ENCODE measurements at places on chromosomes 1 and 21.

DNA sequence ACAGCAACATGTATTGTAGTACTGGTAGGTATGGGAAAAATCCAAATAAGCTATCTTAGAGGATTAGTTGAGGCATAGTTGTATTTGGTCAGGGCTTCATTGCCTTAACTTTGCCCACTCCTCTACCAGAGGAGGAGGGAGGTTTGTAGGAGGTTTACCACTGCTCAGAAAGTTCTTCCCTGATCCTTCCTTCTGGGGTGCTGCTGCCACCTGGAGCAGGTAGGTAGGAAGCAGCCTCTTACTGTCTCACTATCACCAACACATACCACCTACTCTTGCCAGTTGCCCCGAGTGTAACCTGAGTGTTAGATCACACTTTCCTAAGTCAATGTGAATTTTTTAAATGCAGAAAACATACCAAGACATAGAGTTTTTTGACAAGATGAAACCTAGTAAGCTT, 24.1 kb upstream of the ZSWIM5 start:
- no peak for DNase-seq

DNA sequence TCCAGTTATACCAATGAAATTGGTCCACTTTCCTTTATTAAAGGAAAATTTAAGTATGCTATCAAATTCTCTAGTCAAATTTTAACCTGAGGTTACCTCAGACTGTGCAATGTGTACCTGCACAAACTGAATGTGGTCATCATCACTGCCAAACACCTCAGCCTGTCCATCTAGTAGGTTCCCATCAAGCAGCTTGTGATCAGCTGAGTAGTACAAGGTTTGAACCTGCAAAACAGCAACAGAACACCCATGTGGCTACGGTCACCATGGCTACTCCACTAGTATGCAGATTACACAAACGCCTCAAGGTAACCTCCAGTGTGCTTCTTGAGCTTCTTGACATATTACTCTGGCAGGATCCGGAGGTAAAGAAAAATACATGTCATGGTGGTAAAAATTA, 11.6 kb downstream of the IVNS1ABP start:
- no peak for DNase-seq

DNA sequence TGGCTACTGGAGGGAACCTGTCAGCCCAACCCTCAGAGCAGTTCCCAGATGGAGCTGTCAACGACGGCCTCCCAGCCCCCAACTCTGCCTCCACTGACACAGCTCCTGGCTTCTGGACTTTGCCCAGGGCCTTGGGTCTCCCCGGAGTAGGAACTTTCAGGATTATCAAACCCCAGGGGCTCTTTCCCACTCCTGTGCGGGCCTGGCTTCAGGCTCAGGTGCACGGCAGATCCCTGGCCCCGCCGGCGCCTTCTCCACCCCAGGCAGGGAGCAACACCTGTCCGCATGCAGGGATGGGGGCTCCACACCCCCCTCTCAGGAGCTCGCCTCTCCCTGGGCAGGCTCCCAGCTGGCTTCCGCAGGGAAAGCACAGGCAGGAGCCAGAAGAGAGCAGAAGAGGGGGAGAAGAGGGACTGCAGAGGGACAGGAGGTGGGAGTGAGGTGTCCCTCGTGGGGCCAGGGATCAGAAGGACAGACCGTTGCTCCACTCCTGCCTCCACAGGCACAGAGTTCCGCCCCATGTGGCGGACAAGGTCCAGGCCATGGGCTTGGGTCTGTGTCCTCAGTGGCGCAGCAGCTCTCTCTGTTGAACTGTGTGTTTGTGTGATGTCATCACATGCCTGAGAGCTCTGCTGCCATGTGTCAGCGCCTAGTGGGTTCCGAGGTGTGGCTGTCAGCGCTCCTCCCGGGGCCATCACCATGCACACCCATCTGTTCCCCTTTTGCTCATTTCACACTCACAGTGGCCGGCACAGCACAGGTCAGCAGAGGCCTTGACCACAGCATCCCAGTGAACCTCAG, 107.7 kb downstream of the PDE9A start:
- no peak for DNase-seq

- DNase-seq = no peak
Measured at GRCh38 chr1:182791281-182792179, 2.0 kb downstream of the NPL start.

DNA sequence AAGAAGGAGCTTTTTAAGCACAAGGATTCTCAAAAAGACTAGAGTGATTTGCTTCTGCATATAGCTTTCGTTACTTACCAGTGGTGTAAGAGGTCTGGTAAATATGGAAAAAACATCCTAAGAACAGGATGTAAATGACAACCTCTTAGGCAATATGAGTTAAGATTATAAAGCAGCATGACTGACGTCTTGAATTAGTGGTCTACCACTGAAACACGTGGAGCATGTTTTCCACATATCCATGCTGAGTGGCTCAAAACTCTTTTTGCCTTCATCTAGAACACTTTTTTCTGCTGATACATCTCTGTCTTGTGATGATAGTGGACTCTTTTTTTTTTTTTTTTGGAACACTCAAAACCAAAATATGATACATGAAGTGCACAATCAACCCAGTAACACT, 44.6 kb downstream of the RCAN1 start:
- DNase-seq = no peak

- no peak for DNase-seq
Measured at GRCh38 chr1:164644774-164645644, 86.0 kb downstream of the PBX1 start.

DNA sequence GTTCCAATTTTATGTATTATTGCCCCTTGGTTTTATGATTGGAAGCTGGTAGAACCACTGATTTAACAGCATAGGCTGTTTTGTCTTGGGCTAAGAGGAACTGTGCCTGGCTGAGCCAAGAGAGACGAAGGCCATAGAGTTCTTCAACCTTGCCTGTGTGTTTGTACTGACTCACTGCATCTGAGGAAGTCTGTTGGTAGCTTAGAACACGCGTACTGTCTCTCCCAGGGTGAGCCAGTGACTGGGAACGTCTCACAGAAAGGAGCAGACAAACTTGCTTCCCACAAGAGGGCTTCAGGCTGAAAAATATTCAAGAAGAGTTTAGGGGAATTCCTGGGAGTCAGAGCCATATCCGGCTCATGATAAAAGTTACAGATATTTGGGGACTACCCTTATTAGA, 14.9 kb downstream of the TMEM51 start:
- DNase-seq = no peak

DNA sequence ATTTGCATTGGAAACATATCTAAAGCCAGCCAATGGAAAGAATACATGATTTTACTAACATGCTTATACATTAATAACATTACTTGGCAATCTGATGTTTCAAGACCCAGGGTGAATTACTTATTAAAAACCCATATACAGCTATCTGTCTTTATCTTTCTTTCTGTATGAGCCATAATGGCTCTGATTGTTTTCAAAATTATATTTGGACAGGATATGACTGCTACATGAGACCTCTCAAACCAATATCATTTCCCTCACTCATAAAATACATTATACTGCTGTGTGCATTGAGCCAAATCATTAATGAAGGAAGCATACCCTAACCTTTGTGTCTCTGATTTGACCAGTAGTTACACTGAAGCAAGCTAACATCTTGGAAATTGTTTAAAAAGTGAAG, 205.9 kb upstream of the DPYD start:
- no peak for DNase-seq

- no peak for DNase-seq
Measured at GRCh38 chr1:29835874-29836273, 599.6 kb downstream of the PTPRU start.

- DNase-seq = no peak
Measured at GRCh38 chr1:204923201-204923600, 52.5 kb downstream of the NFASC start.

- no peak for DNase-seq
Measured at GRCh38 chr1:244211559-244211944, 160.5 kb downstream of the ZBTB18 start.

- no peak for DNase-seq
Measured at GRCh38 chr1:119791377-119791776, 19.9 kb downstream of the REG4 start.

DNA sequence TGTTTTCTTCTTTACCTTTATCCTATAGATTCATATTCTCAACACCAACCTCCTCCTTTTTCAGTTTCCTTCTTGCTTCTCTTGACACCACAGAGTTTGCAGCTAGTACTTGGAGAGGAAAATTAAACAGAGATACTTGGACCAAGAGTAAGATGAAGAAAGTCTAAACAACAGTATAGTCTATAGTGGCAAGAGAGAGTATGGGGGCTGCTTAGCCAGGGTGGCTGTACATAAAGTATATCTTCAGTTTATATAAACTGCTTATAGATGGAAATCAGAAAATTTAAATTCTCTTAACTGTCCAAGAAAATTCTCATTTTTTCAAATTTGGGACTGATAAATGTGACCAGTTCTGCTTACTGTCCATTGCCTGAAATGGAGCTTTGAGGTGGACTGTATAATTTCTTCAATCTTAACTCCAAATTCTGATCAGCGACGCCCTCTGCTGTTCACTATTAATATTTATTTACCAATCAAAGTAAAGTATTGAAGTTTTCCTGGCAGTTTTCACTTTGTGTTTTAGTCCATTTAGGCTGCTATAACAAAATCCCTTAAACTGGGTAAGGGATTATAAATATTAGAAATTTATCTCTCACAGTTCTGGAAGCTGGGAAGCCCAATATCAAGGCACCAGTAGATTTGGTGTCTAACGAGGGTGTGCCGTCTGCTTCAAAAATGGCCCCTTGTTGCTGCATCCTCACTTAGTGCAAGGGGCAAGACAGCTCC, 14.8 kb upstream of the METTL18 start:
- no peak for DNase-seq

DNA sequence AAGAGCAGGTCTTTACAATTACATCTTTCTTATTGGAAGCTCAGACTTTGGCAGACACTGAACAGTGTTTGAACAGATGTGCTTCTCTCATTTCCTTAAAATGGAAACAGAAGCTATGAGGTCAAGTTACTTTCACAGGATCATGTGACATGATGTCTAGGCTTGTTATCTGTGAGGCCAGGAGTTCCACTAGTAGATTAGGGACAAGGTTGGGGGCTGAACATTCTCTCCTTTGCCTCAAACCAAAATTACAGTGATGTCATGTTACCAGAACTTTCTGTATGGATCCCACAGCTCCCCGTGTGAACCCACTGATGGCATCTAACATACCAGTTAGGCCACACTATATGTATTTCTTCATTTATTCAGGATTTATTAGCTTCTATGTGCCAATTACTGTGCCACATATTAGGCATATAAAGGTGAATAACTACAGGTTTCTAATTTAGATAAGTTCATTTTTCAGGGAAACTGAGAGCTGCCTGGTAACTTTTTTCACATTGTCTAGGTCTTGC, 6.0 kb downstream of the DYNLT5 start:
- DNase-seq = no peak

- DNase-seq = no peak
Measured at GRCh38 chr1:24921412-24921811, 8.7 kb downstream of the RUNX3 start.

All from substantia nigra (tissue), 51 donors.